ENCODE measurements at places on chromosomes 11 and 22. TPM values are rescaled to one million over a fixed set of nuclear protein-coding genes. Genes with fewer than 3 reads are reported as not detected.

DNA sequence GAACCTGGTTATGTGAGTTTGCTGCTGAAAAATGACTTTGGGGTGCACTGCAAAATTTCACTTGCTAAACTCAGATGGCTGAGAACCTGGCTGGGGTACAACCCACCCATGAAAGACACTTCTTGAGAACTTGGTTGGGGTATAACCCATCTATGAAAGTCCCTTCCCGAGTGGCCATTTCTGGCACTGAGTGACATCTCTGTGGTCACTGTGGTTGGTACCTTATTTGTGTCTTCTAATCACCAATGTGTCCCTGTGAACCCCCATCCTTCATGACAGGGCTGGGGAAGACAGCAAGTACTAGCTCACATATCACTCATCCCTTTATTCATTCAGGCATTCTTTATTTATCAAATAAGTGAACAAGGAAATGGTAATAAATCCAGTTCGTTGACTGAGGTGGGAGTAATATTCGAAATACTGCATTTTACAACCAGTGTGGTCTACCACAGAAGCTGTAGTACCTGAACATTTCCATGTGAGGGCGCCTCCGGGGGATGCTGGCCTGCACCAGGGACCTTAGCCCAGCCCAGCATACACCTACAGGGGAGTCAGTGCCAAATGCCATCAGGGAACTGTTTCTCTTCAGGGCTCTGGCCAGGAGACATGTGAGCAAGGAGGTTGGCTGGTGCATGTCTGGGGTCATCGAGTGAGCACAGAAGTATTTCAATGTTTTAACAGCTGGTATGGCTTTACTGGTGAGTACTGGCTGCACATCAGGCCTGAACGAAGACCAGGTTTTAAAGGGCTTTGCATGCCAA, 122.1 kb downstream of the CSNK2A3 start:
- DNase-seq = no peak

The PNPLA5 gene
- not detected for total RNA-seq

The ZNF70 gene
- 3.3 TPM for total RNA-seq

The HORMAD2 gene
- total RNA-seq = not detected

GRCh38 chr11:119262668-119263351, 54.1 kb downstream of the MCAM start:
- DNase-seq = no peak

DNA sequence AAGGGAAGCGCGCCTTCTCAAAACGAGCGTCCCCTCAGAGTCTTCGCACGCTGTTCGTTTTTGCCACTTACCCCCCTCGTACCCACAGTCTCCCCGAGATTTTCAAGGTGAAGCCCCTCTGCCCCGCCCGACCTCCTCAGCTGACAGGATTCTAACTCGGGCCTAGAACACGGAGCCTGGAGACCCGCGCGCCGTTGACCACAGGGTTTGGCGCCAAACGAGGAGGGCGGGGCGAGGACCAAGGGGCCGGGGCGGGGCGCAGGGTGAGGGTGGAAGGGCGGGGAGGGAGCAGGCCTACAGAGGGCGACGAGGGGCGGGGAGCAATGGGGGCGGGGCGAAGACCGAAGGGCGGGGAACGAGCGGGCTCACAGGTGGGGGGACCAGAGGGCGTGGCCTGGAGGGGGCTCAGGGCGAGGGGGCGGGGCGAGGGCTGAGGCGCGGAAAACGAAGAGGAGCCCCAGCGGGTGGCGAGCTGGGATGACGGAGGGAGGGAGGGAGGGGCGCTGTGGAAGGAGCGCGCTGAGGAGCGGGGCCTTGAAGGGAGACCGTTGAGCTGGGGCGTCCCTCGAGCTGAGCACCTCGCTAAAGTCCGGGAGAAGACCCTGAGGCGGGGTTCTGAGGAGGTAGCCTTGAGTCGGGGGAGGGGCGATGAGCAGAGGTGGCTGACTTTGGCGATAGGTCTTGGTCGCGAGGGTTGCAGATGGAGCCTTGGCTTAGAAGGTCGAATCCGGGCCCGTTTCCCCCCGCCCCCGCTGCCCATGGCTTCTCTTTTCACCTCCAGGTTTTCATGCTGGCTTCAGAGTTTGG, at the start of gene DMC1:
Gene DMC1 (minus strand): TSS at position 212 of the 807 bp plus-strand sequence. CDS start 1,927 bp downstream, outside the sequence.
- peak; percentile 97 for DNase-seq

- DNase-seq = no peak
Observed at GRCh38 chr11:12175694-12176241, 65.4 kb downstream of the MICAL2 start.

The CABP4 gene
- 12.0 TPM for total RNA-seq

GRCh38 chr11:14089690-14090462, 127.4 kb downstream of the SPON1 start:
- no peak for DNase-seq

DNA sequence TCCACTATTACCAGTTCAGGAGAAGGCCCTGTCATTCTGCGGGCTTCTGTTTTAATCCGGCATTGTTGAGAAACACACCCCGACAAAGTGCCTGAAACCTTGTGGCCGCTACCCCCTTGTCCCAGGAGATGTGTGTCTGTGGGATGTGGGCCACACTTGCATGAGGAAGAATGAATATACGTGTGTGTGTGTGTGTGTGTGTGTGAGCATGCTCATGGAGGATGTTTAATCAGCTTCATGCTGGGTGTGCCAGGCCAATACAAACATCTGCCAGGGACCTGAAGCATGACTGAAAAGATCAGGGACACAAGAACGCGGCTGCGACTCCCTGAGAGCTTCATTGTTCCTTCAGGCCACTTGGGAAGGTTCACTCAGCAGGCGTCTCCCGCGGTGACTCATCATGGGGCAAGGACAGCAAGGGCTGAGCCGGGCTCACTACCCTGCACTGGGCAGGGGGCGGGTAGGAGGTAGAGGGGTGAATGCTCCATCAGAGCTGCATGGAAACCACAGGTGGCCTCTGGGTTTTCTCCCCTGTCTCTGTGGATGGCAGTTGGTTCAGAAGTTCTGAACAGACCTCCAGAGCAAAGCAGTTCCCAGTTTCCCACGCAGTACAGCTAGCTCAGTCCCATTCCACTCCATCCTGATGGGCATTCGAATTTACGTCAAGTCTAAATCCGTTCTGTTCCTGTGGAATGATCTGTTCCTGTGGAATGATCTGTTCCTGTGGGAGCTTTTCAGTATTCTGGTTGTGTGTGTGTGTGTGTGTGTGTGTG, 7.0 kb upstream of the MALAT1 start:
- no peak for DNase-seq

- no peak for DNase-seq
Observed at GRCh38 chr22:29456211-29456671, 17.9 kb downstream of the RFPL1 start.

The LARGE2 gene
- total RNA-seq = 9.6 TPM

The ANO1 gene
- total RNA-seq = not detected

DNA sequence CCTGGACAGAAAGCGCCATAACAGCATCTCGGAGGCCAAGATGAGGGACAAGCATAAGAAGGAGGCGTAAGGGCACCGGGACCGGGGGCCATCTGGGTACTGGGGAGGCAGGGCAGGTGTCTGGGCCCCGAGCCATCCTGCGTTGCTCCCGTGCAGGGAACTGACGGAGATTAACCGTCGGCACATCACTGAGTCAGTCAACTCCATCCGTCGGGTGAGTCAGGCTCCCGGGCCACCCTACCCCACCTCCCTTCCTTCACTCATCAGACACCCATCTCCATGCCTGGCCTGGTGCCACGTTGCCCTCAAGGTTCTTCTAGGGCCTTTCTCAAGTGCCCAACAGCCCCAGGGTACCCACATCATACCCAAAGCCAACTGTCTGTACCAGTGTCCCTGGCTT, 15.0 kb downstream of the PLCB3 start:
- DNase-seq = no peak

DNA sequence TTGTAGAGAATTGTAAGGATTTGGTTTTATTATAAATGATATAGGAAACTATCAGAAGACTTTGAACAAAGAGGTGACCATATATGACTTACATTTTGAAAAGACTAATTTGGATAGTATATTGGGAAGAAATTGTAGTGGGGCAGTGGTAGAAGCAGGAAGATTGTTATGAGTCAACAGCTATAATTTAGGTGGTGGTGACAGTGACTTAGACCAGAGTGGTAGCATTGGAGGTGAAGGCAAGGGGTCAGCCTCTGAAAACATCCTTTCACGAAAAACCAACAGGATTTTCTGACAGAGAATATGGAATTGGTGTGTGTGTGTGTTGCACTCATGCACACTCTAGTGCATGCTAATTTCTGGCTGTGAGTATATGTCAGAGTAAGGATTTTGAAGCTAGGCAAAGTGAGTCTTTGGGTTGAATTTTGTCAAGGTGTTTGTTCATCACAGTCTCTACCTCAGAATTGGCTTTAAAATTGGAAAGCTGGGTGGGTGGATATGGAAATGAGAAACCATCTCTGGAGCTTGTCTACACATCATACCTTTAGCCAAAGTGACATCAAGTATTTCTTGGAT, 8.2 kb upstream of the HBE1 start:
- DNase-seq = no peak

- no peak for DNase-seq
Observed at GRCh38 chr11:99585606-99586005, 564.9 kb downstream of the CNTN5 start.

- DNase-seq = peak; percentile 60
Observed at GRCh38 chr11:2186669-2187279, 15.2 kb upstream of the TH start.

The RHBDD3 gene
- total RNA-seq = 25.4 TPM

DNA sequence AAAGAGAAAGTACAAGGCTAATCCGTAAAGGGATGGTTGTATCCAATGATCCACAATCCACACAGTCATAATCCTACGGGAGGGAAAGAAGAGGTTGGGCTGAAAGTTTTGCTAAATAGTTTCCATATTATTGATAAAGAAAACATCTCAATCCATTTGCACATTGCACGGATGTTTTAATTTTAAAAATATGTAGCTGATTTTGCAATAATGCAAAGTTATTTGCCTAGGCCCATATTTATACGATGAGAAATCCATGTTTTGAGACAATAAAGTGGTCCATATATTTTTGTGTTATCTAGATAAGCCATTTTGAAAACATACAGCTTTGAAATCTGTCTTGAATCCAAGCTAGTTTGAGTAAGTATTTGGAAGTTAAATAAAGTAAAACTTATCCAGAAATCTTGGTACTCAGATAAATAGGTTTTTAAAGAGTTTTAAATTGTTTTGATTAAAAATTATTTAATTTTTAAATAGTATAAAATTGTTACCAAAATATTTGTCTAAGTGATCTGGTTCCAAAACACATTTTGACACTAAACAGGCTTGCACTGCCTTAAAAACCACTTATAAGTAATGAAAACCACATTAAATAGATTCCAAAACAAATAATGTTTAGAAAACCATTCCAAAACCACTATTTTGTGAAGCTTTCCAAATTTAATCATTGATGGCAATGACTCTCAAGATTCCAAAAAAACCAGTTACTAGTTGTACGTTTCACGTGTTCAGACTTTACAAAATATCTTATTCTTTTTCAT, 38.2 kb upstream of the PAMR1 start:
- no peak for DNase-seq

- DNase-seq = no peak
Observed at GRCh38 chr11:110857892-110858546, 145.8 kb upstream of the ARHGAP20 start.

The OR52N4 gene
- total RNA-seq = 3.8 TPM

DNA sequence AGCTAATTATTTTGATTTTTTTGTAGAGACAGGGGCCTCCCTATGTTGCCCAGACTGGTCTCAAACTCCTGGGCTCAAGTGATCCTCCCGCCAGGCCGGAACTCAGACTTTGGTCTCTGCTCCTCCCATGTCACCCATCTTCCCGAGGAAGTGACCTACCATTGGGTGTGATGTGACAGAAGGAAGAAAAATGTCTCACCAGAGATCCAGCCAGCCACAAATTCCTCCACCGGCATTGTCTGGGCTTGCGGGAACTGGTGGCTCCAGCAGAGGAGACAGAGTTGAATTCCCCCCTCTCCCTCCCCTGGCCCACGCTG, 772 bp downstream of the SLC25A45 start:
- DNase-seq = no peak

DNA sequence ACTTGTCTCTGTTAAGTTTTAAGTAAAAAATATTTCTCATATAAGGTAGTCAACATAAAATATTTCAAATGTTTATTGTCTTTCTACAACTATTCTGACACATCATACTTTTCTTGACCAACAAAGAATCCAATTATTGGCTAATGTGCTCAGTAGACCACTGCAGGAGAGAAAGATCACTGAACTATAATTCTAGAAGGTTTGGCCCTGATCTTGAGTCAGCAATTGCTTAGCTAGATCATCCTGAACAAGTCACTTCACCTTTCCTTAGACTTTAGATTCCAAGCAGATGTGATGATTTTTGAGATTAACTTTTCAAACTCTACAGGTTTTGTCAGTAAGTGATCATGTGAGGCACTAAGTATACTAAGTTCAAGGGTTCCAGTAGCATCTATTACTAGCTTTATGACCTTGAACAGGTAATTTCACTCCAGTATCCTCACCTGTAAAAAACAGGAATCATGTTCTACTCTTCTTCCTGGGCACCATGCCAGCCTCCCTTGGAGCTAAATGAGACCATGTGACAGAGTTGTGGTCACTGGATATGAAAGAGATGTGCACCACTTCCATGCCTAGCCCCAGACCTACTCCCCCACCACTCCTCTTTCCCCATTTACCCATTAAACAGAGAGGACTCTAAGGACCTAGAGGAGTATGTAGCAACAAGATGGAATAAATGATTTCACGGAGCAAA, 17.3 kb downstream of the PGM2L1 start:
- no peak for DNase-seq

DNA sequence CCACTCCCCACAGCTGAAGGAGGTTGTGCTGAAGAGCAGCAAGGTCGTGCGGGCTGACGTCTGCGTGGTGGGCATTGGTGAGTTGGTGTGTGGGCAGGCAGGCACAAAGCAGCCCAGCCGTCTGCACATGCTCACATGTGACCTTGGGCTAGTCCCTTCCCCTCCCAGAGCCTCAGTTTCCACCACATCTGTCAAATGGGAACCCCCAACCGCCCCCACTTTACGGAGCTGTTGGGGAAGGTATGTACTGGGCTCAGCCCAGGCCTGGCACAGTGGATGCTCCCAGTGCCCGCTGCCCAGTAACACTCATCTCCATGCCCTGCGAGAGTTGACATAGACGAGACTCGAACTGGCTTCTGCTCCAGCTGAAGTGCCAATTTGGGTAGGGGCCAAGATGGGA, 5.1 kb upstream of the LZTR1 start:
- no peak for DNase-seq

The RAB36 gene
- total RNA-seq = 1.8 TPM

The HDAC10 gene
- total RNA-seq = 152 TPM

The GAS2 gene
- total RNA-seq = 2.4 TPM

The GPR83 gene
- total RNA-seq = 0.15 TPM

- DNase-seq = no peak
Observed at GRCh38 chr11:106172386-106172991, 95.0 kb downstream of the AASDHPPT start.

- no peak for DNase-seq
Observed at GRCh38 chr11:122617297-122617696, 38.2 kb upstream of the UBASH3B start.

DNA sequence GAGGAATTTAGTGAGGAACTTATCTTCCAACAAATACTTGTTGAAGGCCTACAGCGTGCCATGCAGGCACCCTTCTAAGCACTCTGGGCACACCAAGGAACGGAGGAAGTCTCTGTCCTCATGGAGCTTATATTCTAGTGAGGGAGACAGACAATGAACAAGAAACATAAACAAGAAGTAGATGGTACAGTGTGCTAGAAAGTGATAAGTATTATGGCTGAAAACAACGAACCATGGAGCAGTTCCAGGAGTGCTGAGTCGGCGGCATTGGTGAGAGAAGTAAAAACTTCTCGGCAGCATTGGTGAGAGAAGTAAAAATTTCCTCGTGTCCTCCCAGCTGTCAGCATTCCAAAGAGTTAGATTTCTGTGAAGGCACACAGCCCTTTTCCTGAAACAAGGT, 53.2 kb downstream of the FAM76B start:
- no peak for DNase-seq

Data from T-cell (primary cell).